ENCODE measurements at places on chromosomes 1 and 21.

DNA sequence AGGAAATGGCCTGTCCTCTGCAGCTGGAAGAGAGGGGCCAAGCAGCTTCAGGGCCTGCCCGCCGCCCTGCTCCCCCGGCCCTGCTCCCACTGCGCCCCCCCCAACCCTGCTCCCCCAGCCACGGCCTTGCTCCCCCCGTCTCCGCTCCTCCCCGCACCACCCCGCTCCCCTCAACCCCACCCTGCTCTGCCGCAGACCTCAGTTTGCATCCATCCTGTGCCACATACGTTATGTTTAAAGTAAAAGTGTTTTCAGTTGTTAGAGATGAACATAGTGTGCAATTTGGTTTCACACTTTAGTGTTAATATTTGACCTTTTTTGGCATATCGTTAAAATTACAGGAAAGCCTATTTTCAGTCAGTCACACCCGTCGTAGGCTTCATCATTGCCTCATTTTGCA, 34.1 kb upstream of the DIP2A start:
- DNase-seq: peak; percentile 50
- H3K4me3 ChIP-seq: peak overlapping the region; percentile 64
- no peaks in the 10 kb centered on the region for H3K27me3 ChIP-seq
- H3K27ac ChIP-seq: peak overlapping the region; percentile 95

- no peak overlapping the region for H3K4me3 ChIP-seq
- DNase-seq: no peak
- H3K27ac ChIP-seq: no peak overlapping the region
- no peaks in the 10 kb centered on the region for H3K4me1 ChIP-seq
- H3K36me3 ChIP-seq: no peaks in the 10 kb centered on the region
Measured at GRCh38 chr1:10674700-10675609, 121.5 kb downstream of the CASZ1 start.

DNA sequence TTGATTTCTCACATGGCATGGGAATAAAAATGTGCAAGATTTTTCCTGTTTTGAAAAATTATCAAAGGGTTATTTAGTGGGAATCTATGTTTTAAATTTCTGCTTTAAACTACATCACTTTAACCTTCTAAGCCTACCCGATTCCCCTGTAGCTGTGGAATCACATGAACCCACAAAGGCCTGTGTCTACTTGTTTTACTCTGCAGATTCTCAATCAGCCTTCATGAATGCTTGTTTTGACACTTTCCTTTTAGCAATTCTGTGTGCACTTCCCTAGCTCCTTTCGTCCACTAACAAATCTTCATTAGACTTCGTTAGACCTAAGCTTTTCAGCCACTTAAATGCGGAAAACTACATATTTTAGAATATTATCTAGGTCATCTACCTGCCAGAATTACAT, 56.0 kb upstream of the C1orf21 start:
- H3K27me3 ChIP-seq: peaks cover 5% of the 10 kb centered on the region
- no peak for DNase-seq
- no peaks in the 10 kb centered on the region for H3K4me1 ChIP-seq
- no peaks in the 10 kb centered on the region for H3K36me3 ChIP-seq
- H3K27ac ChIP-seq: no peak overlapping the region
- H3K4me3 ChIP-seq: no peak overlapping the region

GRCh38 chr1:39720094-39720999, 18.3 kb upstream of the PPIE start:
- no peak overlapping the region for H3K27ac ChIP-seq
- H3K4me3 ChIP-seq: no peak overlapping the region
- H3K36me3 ChIP-seq: no peaks in the 10 kb centered on the region
- peak; percentile 68 for DNase-seq
- peaks cover 16% of the 10 kb centered on the region for H3K27me3 ChIP-seq
- H3K4me1 ChIP-seq: no peaks in the 10 kb centered on the region

GRCh38 chr1:161367684-161368400, at the start of gene CFAP126:
TSS of gene CFAP126 (minus strand) at chr1:161367876. CDS start at chr1:161367868, 8 bp downstream.
- peaks cover 18% of the 10 kb centered on the region for H3K36me3 ChIP-seq
- H3K27me3 ChIP-seq: no peaks in the 10 kb centered on the region
- no peak within 1 kb of the TSS for H3K4me3 ChIP-seq
- peaks cover 4% of the 10 kb centered on the region for H3K4me1 ChIP-seq
- DNase-seq: peak; percentile 60

DNA sequence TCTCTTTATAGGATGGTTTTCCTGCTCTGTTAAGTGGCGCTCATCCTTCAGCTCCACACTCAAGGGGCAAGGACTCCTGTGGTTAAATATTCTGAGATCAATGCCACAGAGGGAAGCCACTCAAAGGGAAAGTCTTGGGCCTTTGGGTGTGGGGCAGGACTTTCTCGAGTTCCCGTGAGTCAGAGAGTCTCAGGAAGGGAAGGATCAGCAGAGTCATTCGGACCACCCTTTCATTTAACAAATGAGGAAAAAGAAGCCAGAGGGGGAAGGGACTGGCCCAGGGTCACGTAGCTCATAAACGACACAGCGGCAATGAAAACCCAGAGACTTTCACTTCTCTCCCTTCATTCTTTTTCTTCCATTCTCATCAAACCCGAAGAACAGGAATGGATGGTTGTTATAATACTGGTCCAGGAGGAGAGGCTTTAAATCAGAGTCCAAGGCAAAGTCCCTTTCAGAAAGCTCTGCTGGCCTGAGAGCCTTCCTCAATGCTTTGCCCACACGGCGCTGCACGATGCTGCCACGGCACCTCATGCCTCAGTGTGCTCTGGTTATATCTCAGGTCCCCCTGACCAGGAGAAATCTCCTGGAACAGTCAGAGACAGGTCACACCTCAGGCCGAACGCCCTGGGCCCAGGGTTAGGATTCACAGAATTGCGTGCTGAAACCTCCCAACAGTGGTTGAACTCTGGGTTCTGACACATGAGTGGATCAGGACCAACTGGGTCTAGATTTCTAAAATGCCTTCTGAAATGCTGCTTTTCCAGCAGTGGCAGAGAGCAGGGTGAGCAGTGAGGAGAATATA, 65.3 kb downstream of the TENT5C start:
- no peaks in the 10 kb centered on the region for H3K27me3 ChIP-seq
- H3K4me3 ChIP-seq: no peak overlapping the region
- no peaks in the 10 kb centered on the region for H3K36me3 ChIP-seq
- H3K4me1 ChIP-seq: peaks cover 5% of the 10 kb centered on the region

- H3K4me1 ChIP-seq: no peaks in the 10 kb centered on the region
- no peaks in the 10 kb centered on the region for H3K36me3 ChIP-seq
- no peak overlapping the region for H3K4me3 ChIP-seq
- peaks cover 4% of the 10 kb centered on the region for H3K27me3 ChIP-seq
Measured at GRCh38 chr1:44543064-44543744, 131.1 kb downstream of the TMEM53 start.

- H3K27me3 ChIP-seq: no peaks in the 10 kb centered on the region
- DNase-seq: no peak
- no peaks in the 10 kb centered on the region for H3K4me1 ChIP-seq
- no peak overlapping the region for H3K27ac ChIP-seq
- H3K4me3 ChIP-seq: no peak overlapping the region
Measured at GRCh38 chr1:220195701-220196100, 76.6 kb downstream of the RAB3GAP2 start.

DNA sequence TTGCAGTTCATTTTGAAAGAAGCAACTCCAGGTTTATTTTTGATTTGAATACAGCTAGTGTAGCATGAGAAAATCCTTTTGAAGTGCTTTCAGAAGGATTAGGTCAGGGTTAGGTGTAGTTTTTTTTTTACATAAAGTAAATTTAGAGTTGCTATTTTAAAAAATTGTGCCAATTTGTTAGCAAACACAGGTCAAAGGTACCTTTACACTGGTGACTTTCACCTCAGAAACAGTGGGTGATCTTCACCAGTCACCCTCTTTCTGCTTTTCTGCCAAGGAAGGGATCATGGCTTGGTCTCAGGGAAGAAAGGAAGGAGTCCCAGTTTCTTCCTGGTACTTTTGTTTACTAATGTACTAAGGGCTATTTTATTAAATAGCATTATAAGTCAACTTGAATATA, 111.5 kb downstream of the SDCCAG8 start:
- H3K27me3 ChIP-seq: no peaks in the 10 kb centered on the region
- no peaks in the 10 kb centered on the region for H3K4me1 ChIP-seq
- H3K36me3 ChIP-seq: no peaks in the 10 kb centered on the region
- H3K27ac ChIP-seq: no peak overlapping the region
- H3K4me3 ChIP-seq: no peak overlapping the region
- no peak for DNase-seq

DNA sequence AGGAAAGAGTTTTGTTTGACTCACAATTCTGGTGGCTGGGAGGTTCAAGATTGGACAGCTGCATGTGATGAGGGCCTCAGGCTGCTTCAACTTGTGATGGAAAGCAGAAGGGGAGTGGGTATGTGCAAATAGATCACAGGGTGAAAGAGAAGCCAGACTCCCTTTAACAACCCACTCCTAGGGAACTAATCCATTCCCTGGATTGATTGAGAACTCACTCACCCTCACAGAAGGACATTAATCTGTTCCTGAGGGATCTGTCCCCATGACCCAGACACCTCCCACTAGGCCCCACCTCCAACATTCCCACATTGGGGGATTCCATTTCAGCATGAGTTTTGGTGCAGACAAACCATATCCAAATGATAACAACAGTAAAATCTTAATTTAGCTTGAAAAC, 25.6 kb downstream of the UBE2T start:
- H3K4me3 ChIP-seq: no peak overlapping the region
- DNase-seq: no peak
- no peaks in the 10 kb centered on the region for H3K4me1 ChIP-seq
- no peaks in the 10 kb centered on the region for H3K36me3 ChIP-seq
- no peak overlapping the region for H3K27ac ChIP-seq

DNA sequence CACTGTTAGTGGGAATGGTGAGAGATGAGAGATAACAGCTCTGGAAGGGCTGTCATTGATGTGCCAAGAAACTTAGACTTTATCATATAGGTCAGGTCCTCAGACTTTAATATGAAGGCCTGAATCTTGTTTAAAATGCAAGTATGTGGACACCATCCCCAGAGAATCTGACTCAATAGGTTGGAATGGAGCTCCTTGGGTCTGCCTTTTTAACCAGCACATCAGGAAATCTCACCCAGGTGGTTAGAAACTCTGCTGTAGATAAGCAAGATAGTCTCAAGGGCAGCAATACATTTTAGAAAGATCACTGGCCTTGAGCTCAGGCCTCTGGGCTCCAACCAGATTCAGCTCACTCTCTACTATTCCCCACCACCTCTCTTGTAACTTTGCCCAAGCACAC, 180.4 kb downstream of the SLC44A5 start:
- DNase-seq: no peak
- no peaks in the 10 kb centered on the region for H3K36me3 ChIP-seq
- no peaks in the 10 kb centered on the region for H3K4me1 ChIP-seq
- no peak overlapping the region for H3K4me3 ChIP-seq

DNA sequence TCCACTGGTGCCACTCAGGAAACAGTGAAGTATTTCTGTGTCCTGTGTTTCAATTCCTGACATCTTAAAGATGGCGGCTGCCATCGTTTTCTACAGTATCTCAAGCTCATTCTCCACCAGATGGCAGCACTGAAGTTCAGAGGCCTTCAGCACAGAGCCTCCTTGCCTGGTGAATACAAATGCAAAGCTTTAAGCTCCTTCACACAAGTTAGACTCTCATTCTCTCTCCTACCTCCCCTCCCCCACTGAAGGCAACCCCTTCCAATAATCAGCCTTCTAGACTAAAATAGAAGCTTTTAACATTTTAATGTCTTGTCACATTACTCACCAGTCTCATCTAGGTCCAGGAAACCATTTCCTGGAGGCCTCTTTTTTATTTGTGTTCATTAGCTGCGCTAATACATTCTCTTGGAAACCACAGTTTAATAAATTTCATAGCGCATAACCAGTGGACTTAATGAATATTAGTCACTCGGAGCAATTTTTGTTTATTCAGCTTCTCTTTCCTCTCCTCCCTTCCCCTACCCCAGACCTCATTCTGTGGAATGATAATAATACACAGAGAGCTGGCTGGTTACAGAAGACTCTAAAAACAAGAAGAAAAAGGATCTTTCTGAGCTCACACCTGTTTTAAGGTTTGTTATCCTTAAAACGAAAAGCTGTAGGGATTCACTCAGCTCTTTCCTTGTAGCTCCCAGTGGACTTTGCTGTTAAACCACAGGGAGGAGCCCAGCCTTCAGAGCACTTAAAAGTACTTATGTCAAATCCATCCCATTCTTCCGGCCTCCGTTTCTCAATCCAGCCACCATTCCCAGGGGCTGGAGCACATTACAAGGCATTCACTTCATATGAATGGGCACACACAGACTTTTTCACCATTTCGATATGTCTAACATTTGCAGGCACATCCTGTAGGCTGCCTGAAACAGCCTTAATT, 384.9 kb downstream of the HLX start:
- H3K4me1 ChIP-seq: no peaks in the 10 kb centered on the region
- H3K27me3 ChIP-seq: no peaks in the 10 kb centered on the region
- H3K4me3 ChIP-seq: no peak overlapping the region
- peak; percentile 3 for DNase-seq
- no peak overlapping the region for H3K27ac ChIP-seq

GRCh38 chr1:116495535-116495934, 75.3 kb downstream of the CD58 start:
- H3K36me3 ChIP-seq: no peaks in the 10 kb centered on the region
- H3K27me3 ChIP-seq: no peaks in the 10 kb centered on the region
- no peak for DNase-seq
- H3K4me3 ChIP-seq: no peak overlapping the region
- no peak overlapping the region for H3K27ac ChIP-seq

GRCh38 chr1:90712915-90713730, 4.0 kb downstream of the BARHL2 start:
- no peaks in the 10 kb centered on the region for H3K36me3 ChIP-seq
- peaks cover 83% of the 10 kb centered on the region for H3K27me3 ChIP-seq
- no peak overlapping the region for H3K27ac ChIP-seq
- no peak overlapping the region for H3K4me3 ChIP-seq
- DNase-seq: no peak

- DNase-seq: no peak
- no peaks in the 10 kb centered on the region for H3K4me1 ChIP-seq
- no peak overlapping the region for H3K27ac ChIP-seq
- no peaks in the 10 kb centered on the region for H3K36me3 ChIP-seq
- H3K4me3 ChIP-seq: no peak overlapping the region
Measured at GRCh38 chr1:222777463-222777862, 37.4 kb upstream of the DISP1 start.

GRCh38 chr1:33128781-33129180, 47.8 kb downstream of the AZIN2 start:
- H3K36me3 ChIP-seq: no peaks in the 10 kb centered on the region
- no peak overlapping the region for H3K27ac ChIP-seq
- no peaks in the 10 kb centered on the region for H3K27me3 ChIP-seq
- DNase-seq: no peak
- H3K4me3 ChIP-seq: peak overlapping the region; percentile 17
